ENCODE measurements at places on chromosomes 2 and 18.

- peak; percentile 20 for DNase-seq
Measured at GRCh38 chr2:47230418-47230817, 75.3 kb upstream of the STPG4 start.

- DNase-seq: no peak
Measured at GRCh38 chr18:60826346-60826745, 453.8 kb upstream of the MC4R start.

- no peak for DNase-seq
Measured at GRCh38 chr2:155815851-155816250, 516.7 kb downstream of the NR4A2 start.

GRCh38 chr2:226797989-226798421, 1.6 kb downstream of the IRS1 start:
- no peak for DNase-seq

DNA sequence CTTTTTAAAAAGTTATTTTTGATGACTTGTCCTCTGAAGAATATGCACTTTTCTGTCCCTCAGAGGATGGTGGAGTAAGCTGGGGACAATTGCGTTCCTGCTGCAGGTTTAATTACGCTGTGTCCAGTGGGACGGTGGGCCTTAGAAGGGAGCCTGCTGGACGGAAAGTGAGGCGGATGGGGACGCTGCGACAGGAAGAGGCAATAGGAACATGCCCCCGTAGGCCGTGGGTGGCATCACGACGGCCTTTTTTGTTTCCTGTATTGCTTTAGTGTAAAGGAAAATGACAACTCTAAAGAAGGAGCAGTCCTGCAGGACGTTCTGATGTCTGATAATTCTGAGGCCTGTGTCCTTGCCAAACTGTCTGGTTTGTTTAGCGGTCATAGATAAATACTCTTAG, 121.6 kb downstream of the NFATC1 start:
- DNase-seq: no peak

DNA sequence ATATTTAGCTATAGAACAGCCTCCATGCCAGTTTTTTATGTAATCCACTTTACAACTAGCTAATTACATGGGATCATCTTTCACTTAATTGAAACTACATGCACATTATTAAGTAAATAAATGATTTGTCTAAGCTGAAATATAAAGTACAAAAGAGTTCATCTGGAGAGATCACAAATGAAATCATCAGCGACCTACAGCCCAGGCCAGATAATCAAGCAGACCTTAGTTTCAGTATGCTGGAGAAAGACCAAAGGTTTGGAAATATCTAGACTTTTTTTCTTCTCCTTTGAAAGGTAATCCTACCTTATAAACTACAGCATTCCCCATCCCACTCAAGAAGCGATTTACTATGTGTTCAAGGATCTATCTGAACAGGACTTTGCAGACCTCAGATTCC, 26.5 kb downstream of the FIGN start:
- no peak for DNase-seq

DNA sequence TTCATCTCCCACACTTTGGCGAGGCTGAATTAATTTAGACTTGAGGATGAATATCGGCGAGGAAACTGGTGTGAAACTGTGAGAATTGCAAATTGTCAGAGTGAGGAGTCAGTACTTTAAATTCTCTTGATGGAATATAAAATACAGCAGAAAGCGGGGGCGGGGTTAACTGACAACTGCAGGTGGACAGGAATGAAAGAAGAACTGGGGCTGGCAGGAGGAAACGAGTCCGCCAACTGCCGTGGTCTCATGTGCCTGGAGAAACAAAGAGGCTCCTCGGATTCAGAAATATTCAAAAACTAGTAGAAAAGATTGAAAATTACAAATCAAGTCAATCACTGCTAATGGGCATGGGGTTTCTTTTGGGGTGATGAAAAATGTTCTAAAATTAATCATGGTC, 44.3 kb downstream of the MOGAT1 start:
- DNase-seq: no peak

DNA sequence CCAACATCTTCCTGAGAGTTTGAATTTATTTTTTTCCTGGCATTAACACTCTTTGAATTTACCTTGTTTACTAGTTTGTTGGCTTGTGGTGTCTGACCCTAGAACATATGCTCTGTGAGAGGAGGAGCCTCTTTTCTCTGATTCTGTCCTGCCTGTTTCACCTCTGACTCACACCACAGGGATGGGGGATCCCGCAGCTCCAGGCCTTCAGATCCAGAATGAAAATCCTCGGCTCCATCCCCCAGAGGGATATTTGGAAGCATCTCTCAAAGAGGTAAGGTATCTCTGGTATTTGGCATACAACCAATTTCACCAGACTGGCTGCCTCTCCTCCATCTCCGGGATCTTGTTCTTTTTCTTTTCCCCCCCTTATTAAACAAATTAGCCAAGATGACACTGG, 104.7 kb downstream of the GPR39 start:
- DNase-seq: no peak

GRCh38 chr2:85401464-85401805, 8.7 kb downstream of the CAPG start:
- DNase-seq: no peak

GRCh38 chr2:111209045-111209514, 88.4 kb downstream of the BCL2L11 start:
- no peak for DNase-seq

DNA sequence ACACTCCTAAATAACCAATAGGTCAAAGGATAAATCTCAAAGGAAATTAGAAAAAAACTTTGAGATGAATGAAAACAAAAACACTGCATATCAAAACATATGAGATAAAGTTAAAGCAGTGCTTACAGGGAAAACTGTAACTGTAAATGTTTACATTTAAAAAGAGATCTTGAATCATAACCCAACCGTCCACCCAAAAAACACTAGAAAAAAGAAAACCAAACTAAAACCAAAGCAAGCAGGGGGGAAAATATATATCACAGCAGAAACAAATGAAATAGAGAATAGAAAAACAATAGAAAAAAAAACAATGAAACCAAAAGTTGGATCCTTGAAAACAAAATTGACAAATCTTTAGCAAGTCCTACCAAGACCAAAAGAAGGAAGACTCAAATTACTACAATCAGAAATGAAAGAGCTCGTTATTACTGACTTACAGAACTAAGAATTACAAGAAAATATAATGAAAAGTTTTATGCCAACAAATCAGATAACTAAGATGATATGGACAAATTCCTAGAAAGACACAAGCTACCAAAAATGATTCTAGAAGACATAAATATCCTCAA, 65.6 kb downstream of the TLK1 start:
- no peak for DNase-seq

DNA sequence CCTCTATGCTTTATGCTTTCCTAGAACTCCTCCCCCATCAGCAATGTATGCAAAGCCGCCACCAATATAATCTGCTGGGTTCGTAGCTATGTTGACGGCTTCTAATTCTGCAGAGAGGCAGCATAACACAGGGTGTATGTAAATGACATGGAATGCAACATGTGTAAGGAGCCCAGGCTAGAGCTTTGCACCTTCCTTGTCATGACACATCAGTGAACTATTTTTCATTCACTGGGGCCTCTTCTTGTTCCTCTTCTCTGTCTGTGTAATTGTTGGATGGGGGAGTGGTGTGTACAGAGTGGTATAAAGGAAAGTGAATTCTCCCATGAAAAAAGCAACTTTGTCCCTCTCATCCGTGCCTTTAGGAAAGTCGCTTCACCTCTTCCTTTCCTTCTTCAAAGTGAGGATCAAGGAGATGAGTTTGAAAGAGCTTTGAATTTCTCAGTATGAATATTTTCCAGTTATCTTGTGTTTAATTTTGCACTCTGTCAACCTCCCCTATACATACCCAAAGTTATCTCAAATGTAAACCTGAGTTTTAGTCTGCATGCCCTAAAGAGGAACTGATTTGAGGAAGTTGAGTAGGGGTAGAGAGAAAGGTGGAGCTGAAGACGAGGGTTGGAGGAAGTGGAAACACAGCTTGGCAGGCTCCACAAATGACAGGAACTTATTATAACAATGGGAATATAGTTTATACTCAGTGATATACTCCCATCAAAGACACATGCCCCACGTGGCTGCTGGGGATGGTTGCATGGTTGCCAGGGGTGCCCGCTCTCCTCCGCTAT, 74.9 kb upstream of the ARL4C start:
- DNase-seq: no peak

DNA sequence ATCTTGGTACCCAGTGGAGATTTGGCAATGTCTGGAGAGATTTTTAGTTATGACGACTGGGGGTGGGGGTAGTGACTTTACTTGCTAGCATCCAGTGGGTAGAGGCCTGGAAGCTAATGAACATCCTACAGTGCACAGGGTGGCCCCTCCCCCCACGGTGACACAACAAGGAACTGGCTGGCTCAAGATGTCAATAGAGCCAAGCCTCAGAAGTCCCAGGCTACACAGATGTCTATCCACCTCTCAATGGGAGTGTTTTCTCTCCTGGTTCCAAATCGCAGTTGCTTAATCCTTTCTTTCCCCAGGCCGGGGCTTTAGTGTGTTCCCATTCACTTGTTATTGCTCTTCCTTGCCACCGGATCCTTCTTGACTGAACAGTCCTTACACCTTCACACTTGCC, 9.3 kb upstream of the CCBE1 start:
- no peak for DNase-seq

DNA sequence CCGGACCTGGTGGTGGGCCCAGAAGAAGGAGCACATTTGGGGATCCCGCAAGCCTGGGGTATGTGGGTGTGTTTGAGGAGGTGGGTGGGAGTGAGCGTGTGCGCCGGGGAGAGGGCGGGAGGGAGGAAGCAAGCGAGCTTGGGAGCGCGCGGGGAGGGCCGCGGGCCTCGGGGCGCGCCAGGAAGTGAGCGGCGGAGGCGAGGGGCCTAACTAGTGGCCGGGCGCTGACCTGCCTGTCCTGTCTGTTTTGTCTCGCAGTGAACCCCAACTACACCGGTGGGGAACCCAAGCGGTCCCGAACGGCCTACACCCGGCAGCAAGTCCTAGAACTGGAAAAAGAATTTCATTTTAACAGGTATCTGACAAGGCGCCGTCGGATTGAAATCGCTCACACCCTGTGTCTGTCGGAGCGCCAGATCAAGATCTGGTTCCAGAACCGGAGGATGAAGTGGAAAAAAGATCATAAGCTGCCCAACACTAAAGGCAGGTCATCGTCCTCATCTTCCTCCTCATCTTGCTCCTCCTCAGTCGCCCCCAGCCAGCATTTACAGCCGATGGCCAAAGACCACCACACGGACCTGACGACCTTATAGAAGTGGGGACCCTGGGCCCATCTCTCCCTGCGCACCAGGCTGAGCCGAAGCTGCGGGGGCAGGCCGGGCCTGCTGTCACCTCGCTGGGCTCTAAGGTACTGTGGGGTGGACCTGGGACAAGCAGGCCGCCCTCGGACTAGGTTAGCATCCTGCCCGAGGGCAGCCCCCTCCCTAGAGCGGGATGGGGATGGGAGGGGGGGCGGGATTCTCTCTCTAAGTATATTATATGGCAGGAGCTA, 1.2 kb downstream of the HOXD4 start:
- no peak for DNase-seq

GRCh38 chr2:148521181-148521580, 123.4 kb upstream of the EPC2 start:
- no peak for DNase-seq

GRCh38 chr2:25966531-25967270, 15.6 kb downstream of the KIF3C start:
- no peak for DNase-seq

- DNase-seq: no peak
Measured at GRCh38 chr2:85181844-85182456, 48.8 kb downstream of the TCF7L1 start.

DNA sequence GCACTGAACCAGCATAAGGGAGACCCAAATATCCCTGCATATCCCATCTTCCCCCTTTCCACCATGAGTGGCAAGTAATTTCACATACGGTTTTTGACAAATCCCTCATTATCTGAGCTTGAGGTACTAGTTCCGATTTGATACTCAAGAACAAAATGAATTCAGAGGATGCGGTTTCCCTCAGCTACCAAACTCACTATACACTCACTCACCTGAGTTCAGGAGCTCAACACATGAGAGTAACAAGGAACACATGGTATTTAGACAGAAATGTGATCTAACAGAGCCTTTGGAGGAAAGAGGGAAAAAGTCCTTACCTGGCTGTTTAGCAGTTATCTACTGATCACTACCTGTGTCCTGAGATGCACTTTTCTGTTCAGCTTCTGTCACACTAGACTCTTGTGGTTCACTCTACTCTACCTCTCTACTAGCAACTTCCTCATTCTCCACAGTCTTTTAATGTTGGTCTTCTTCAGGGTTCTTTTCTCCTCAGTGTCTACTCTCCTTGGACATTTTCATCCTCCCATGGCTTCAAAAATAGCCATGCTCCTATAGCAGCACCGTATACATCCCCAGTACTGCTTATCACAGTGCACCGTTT, 25.1 kb downstream of the ASXL2 start:
- DNase-seq: no peak
